NCI-H510A (cell line): ENCODE measurements at places on chromosomes 1 and 21.

DNA sequence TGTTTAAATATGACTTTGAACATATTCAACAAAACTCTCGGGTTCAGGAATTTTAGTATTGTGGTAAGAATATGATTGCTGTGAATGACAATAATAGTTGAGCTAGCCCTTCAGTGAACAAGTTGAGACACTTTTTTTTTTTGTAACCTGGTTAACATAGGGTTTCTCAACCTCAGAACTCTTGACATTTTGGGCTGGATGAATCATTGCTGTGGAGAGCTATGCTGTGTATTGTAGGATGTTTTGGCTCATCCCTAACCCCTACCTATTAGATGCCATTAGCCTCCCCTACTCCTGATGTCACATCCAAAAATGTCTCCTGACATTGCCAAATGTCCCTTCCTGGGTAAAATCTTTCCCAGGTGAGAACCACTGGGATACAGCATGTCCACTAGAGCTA, 113.7 kb downstream of the RUNX1 start:
- DNase-seq = no peak

DNA sequence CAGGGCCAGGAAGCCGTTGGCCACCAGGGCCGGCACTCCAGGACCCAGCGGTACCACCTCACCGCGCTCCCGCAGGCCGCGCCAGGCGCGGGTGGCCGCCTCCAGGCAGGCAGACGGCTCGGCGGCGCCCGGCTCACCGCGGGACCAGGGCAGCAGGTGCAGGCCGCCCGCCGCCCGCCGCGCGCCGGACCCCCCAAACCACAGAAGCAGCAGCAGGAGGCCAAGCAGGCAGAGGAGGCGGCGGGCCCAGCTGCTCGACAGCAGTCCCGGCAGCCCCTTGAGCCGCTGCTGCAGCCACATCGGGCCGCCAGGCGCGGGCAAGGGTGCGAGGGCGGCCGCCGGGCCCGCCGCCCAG, 312 bp downstream of the KIAA2013 start:
- DNase-seq = no peak

DNA sequence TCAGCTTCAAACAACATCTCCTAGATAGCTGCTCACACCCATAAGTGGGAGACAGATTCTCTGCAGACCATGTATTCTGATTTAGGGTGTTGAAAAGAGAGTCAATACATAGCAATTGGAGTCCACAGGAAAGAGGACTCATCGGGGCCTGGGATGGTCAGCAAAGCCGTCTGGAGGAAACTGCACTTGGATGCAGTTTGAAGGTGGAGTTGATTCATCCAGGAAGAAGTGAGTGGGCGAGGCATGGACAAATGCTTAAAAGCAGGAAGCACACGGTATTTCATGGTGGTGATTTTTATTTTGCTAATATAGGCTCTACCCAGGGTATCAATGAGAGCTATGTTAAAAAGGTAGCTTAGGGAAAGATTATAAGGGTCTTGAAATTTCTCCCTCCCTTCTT, 36.8 kb upstream of the DIRAS3 start:
- DNase-seq = no peak

DNA sequence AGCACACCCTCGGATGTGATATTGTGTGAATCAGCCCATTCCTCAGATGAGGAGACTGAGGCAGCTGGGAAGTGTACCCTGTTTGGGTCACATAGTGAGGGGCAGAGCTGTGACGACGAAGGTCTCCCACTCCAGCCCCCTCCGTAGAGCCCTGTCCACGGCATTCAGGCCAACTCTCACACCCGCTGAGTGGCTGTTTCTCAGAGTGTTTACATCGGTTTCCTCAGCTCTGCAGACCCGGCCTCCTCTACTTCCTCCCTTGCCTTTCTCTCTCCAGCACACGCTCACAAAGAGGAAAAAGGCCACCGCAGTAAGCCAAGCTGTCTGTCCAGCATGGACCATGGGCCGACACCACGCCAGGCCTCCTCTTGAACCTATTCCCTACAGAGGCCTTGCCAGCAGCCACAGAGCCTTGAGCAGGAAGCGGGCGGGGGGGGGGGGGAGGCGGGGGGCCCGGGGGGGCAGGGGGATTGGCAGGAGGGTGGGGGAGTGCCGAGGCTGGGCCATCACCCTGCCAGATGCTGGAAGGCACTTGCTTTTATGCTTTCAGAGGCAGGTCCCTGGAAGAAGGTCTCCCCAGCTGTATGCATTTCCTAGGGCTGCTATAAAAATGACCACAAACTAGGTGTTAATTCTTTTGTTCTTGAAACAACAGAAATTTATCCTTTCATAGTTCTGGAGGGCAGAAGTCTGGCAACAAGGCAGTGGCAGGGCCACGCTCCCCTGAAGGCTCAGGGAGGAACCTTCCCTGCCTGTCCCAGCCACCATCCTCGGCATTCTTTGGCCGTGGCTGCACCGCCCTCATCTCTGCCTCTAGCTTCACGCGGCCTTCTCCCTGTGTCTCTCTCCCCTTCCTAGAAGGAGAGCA, 178.4 kb downstream of the PSMG1 start:
- no peak for DNase-seq

GRCh38 chr21:29376556-29376955, 77.8 kb downstream of the BACH1 start:
- DNase-seq = no peak

GRCh38 chr1:12202577-12202976, 27.3 kb upstream of the VPS13D start:
- DNase-seq = no peak

DNA sequence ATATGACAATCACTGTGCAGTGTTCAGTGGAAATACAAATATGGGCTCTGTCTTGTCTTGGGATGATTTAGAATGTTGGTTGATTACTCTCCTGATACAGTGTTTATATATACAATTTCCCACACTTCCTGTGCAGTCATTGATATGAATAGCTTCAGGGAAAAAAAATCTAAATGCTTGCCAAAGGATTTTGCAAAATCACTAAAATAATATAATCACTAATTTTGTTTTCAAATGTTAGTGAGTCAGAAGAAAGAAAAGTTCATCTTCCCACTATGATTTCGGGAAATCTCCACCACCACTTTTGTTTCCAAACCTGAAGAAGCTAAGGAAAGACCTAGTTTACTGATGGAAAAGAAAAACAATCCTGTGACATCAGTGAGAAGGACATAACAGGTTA, 32.1 kb upstream of the CHRM3 start:
- DNase-seq = no peak

DNA sequence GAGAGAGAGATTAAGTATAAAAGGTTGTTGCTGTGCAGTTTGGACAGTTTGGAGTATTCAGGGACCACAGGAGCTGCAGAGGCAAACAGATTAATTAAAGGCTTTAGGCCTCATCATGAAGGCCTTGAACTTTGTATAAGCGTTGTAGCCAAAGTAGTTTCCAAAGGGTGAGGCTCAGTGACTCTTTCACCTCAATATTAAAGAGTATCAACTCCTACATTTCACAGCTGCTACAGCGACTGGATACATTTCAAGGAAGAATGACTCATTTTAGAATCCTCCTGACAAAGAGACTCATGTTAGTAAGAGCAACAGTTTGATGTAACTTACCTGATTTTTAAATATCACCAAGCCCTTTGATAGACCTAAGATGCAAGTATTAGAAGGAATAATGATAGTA, 355.5 kb downstream of the HLX start:
- DNase-seq = no peak

GRCh38 chr1:30675761-30676160, 47.6 kb downstream of the MATN1 start:
- no peak for DNase-seq

GRCh38 chr1:94792473-94793295, 27.5 kb upstream of the SLC44A3 start:
- no peak for DNase-seq
